ENCODE measurements at places on chromosomes 6 and 20.

DNA sequence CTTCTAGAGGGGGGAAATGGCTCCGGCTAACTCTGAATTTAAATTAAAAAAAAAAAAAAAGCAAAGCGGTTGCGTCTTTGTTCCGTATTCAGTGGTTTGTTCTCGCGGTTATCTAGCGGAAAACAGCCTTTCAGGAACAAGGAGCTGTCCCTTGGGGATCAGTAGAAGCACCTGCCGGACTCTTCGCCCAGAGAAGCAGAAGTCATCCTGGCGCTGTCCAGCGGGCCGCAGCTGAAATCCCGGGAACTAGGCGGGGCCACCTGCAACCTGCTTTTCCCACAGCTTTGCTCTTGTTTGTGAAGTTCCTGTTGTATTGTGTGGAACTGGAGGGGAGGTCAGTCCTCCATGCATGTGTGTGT lies 43.9 kb upstream of the GJE1 start:
- no peak for DNase-seq

GRCh38 chr20:47534405-47534804 lies 32.7 kb downstream of the NCOA3 start:
- no peak for DNase-seq

- no peak for DNase-seq
Measured at GRCh38 chr20:33693289-33693688, 7.1 kb upstream of the E2F1 start.

GRCh38 chr20:20799716-20800312 lies 87.4 kb upstream of the RALGAPA2 start:
- DNase-seq: no peak
